ENCODE measurements at places on chromosomes 5 and 9.

- peak; percentile 71 for DNase-seq
These were observed 5.0 kb downstream of the RELL2 start for GRCh38 chr5:141641634-141642267.

- DNase-seq: no peak
These were observed 34.4 kb upstream of the SLC25A51 start for GRCh38 chr9:37938121-37938891.

- DNase-seq: no peak
These were observed 69.4 kb downstream of the C9orf50 start for GRCh38 chr9:129551393-129551973.

DNA sequence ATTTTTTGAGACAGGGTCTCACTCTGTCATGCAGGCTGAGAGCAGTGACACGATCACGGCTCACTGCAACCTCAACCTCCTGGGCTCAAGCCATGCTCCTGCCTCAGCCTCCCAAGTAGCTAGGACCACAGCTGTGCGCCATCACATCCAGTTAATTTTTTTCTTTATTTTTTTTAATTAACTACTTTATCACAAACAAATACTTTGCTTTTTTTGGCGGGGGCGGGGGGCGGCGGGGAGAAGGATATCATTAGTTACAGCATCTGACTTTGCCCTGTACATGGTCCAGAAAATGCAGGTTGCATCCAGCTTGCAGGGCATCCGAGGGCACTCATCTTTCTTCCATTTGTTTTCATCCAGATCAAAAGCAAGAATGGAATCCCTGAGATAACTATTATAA, 201.8 kb upstream of the IER5L start:
- DNase-seq: no peak

- DNase-seq: no peak
These were observed 153.4 kb upstream of the PPP1R26 start for GRCh38 chr9:135326141-135326540.

DNA sequence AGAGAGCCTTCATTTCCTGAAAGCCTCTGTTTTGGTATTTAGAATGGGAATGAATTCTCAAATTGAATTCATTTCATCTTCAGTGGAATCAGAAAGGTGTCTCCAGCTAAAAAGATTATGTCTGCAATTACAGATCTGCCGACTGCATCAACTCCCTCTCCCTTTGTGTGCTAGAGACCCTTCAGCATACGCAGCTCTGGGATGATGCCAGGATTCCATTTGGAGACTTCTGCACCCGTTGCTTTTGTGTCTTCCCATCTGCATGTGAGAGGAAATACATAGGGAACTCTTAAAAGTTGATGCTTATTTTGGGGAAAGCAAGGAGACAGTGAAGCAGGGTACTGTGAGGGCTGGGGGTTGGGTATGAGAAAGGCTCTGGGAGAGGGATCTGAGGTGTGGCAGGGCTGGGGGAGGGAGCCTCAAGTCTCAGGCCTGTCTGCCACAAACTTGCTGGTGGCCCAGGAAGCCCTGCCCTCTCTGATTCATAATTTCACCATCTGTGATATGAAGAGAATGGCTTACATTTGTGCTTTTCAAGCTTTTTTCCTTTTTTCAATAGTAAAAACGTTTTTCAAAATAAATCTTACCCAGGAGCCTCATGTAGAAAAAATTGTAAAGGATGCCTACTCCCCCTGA, 89.7 kb upstream of the SAP30L start:
- DNase-seq: peak; percentile 23

GRCh38 chr5:143412661-143413342, 9.3 kb upstream of the NR3C1 start:
- no peak for DNase-seq

GRCh38 chr9:123104807-123105206, 71.3 kb downstream of the GPR21 start:
- DNase-seq: no peak

GRCh38 chr5:112136773-112137172, 282.3 kb downstream of the EPB41L4A start:
- DNase-seq: no peak

GRCh38 chr5:135218790-135219568, 180.1 kb downstream of the MACROH2A1 start:
- DNase-seq: no peak

- DNase-seq: no peak
These were observed 479.8 kb downstream of the DIRAS2 start for GRCh38 chr9:90162819-90163218.

- no peak for DNase-seq
These were observed 19.5 kb upstream of the ARSI start for GRCh38 chr5:150322202-150322601.

DNA sequence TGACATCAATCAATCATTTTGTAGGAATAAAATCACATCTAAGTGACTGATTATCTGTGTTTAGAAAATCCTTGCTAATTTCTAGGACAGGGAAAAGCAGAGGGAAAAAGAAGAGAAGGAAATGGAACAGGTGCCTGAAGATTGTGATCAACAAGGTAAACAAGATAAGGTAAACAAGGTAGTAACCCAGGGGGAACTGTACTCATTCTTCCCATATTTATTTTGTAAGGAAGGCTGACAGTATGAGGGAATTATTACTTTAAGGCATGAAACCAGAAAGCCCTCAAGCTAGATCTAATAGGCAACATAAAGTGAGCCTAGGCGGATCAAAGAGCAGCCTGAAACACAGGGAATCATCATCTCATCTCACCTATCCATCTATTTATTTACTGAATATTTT, 231.1 kb downstream of the MLLT3 start:
- no peak for DNase-seq

DNA sequence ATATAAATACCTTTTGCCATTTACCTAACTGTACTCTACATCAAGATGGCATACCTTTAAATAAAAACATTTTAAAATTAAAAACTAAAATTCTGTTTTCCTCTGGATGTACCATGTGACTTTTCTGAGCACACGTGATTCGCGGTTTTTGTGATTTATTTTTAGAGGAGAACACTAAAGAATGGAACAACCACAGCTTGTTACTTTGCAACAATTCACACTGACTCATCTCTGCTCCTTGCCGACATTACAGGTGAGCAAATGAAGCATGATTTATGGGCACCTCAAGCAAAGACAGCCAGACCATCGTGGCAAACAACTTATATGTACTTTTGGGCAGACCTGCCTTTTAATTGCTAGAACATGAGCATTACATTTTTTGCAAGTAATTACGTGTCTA, 61.3 kb downstream of the GDA start:
- no peak for DNase-seq

GRCh38 chr5:98656796-98657195, 116.7 kb upstream of the RGMB start:
- no peak for DNase-seq

DNA sequence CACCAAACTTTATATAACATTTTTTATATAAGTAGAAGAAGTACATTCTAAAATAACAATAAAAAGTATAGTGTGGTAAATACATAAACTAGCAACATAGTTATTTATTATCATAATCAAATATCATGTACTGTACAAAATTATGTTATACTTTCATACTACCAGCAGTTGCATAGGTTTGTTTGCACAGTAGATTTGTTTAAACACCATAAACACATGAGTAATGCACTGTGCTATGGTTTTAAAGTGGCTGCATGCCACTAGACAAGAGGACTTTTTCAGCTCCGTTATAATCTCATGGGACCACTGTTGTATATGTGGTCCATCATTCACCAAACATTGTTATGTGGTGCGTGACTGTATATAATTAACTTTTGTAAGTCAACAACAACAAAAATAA, 137.6 kb downstream of the DRD1 start:
- peak; percentile 23 for DNase-seq

DNA sequence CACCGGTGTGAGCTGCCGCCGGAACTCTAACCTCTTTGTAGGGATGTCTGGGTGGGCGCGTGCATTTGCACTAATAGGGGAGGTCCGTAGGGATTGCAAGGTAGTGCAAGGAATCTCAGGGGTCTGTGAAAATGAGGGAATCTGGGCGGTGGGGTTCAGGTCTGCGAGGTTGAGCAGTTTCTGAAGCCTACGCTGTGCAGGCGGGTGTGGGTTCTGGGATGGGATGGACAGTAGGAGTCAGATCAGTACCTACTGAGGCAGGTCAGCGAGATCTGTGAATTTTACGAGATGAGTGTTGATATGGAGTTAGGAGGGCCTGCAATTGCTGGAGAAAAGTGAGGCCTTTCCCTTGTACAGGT, 856 bp upstream of the ATOSB start:
- no peak for DNase-seq

DNA sequence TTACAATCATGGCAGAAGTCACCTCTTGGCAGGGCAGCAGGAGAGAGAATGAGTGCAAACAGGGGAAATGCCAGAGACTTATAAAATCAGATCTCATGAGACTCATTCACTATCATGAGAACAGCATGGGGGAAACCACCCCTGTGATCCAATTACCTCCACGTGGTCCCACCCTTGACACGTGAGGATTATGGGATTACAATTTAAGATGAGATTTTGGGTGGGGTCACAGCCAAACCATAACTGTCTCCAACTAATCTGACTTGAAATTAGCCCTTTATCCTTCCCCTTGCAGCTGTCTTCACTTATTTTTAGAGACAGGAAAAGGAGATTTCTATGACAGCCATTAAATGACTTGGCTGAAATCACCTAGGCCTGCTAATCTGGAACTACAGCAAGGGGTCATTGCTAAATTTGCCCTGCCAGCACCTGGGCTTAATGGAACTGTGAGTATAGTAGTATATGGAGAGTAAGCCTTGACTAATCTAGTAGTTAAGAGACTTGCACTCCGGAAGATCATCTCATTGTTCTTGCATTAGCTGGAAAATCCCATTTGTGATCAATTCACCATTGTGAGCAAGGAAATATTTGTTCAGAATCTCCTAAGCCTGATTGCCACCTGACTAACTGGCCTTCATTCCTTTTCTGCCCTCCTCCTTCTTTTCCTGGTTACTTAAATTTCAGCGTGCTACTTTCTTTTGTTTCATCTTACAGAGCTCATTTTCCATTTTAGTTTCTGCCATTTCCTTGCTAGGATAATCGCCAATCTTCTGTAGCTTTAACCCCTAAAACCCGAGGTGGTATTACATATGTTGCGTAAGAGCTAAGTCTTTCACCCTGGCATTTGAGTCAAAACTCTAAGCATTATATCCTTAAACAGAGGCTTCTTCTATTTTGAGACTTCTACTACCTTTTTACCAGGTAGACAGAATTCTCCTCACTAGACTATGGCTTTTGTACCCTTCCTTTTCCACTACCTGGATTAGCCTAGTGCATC, 65.3 kb upstream of the RUSC2 start:
- no peak for DNase-seq

DNA sequence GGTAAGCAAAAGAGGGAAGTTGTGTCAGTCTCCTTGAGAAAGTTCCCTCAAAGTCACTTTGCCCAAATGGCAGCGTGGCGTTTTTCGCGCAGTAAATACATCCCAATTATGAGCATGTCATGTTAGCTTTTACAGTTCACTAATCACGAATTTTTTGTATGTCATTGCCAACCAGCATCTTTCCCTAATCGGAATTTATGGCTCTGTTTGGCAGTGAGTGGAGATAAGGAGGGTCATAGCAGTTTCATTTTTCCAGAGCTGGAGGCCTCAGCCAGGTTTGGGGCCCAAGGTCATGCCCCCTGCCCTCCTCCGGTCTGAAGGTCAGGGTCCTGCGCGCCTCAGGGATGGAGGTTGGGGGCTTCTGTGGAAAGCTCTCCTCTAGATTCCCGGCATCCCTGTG, 50.1 kb downstream of the C5orf15 start:
- DNase-seq: no peak

- no peak for DNase-seq
These were observed 561.4 kb downstream of the BNC2 start for GRCh38 chr9:16309082-16309468.

DNA sequence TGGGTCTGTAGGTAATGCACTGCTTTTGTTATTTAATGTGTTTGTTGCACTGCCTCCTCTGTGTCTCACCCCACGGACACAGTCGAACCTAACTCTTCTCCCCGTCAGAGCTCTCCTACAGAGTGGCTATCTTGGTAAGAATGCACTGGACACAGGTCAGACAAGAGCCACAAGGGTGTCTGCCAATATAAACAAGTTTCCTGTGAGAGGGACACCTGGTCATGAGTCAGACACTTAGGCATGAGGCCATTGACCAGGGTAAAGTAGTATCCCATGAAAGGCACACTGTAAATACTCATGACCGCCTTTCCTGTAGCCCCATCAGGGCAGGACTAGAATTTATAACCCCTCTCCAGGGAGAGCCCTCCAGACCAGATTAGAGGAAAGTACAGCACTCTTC, 115.5 kb downstream of the SLC12A2 start:
- no peak for DNase-seq

DNA sequence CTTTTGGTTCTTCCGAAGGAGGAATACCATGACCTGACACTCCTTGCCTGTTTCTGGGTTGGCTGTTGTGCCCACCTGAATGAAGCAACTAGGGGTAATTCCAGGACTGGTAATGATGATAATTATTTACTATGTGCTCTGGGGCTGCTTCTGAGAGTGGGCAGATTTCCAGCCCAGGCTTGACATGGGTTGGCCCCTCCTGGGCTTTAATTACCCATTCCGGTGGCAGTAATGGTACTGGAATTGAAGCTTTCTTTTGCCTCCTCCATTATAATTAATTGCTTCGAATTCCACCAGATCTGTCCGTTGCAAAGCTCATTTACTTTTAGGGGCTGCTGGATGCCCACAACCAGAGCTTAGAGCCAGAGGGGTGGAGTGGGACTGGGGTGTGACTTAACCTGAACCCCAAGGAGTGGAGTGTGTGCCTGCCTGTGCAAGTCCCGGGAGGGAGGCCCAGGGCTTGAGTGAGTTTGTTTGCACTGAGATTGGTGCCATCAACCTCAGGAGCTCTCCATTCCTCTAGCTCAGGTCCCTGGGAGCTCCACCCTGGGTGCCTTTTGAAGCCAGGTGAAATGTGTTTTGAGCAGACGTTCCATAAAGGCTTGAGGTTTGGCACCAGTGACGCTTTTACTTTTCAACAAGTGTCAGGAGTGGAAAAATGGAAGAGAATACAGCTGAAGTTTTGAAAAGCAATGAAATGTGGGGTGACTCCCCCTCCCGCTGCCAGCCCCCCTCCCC, 214.6 kb downstream of the PDZD2 start:
- no peak for DNase-seq

GRCh38 chr5:64458948-64459347, 46.9 kb upstream of the RGS7BP start:
- no peak for DNase-seq

DNA sequence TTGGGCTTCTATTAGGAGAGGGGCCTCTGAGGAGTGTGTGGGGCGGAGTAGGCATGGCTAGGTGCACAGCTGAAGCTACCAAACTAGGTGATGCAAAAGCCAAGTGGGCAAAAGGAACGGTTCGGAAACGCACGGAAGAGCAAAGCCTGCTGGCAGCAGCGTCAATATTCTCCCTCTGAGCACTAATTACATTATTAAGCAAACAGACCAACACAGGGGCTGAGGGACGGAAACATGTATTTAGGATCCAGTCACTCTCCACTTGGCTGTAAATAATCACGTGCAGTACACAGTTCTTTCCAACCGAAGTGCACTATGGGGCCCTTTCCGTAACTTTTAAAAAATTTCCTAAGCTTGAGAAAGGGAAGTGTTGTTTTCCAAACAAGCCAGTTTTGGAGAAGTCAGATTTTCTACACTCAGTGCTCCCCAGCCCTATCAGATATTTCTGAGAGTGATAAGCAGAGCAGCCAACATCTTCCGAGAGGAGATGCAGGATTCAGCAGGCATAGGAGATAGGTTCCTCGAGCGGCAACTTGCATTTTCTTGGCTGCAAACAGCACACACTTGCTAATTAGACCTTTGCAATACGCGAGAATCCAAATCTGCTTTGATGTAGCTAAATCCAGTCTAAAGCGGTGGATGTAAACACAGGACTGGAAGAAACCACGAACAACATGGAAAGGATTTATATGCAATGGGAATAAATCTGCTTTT, 217.2 kb upstream of the TBCA start:
- no peak for DNase-seq

- DNase-seq: no peak
These were observed 1244.1 kb upstream of the ACO1 start for GRCh38 chr9:31140316-31140715.

All from A549 (cell line).